Sigmoid colon (tissue), 7 donors: ENCODE measurements at places on chromosomes 16 and 17.
A peak's percentile ranks its signal among the peaks of the same experiment; 100 is the strongest.

- H3K4me3 ChIP-seq = no peak overlapping the region
- H3K27me3 ChIP-seq = no peaks in the 10 kb centered on the region
These were observed 43.0 kb downstream of the RNF112 start for GRCh38 chr17:19454074-19454473.

- no peak for DNase-seq
- no peak overlapping the region for H3K27ac ChIP-seq
- no peaks in the 10 kb centered on the region for H3K36me3 ChIP-seq
- no peaks in the 10 kb centered on the region for H3K4me1 ChIP-seq
- H3K4me3 ChIP-seq = no peak overlapping the region
- peaks cover 9% of the 10 kb centered on the region for H3K27me3 ChIP-seq
These were observed 3.5 kb downstream of the CTRB1 start for GRCh38 chr16:75222271-75222783.

DNA sequence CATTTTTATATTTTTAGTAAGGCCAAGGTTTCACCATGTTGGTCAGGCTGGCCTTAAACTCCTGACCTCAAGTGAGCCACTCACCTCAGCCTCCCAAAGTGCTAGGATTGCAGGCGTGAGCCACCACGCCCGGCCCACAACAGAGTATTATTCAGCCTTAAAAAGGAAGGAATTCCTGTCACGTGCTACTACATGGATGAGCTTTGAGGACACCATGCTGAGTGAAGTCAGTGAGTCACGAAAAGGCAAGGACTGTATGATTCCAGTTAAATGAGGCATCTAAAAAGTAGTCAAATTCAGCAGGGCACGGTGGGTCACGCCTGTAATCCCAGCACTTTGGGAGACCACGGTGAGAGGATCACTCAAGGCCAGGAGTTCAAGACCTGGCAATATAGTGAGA is 9.7 kb downstream of the CSF3 start:
- no peaks in the 10 kb centered on the region for H3K27me3 ChIP-seq
- H3K36me3 ChIP-seq = peaks cover 19% of the 10 kb centered on the region
- H3K4me3 ChIP-seq = no peak overlapping the region

- no peak for DNase-seq
- no peak overlapping the region for H3K4me3 ChIP-seq
- no peak overlapping the region for H3K27ac ChIP-seq
These were observed 46.7 kb downstream of the LMF1 start for GRCh38 chr16:924063-924462.

DNA sequence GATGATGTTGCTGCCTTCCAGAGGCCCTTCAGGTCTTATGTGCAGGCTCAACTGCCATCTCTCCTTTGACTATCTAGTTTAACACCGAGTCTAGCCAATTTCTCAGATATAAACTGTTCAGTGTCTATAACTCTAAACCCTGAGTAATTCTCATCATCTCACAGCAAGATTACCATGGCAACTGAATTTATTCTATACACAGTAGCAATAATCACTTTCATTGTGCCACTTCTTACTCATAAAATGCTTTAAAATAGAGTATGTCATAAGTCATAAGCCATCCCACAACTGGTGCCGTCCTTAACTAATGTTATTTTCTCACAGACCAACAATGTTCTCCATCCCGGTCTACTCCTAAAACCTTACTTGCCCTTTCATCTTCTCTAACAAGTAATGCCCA is 45.0 kb downstream of the SYNRG start:
- no peaks in the 10 kb centered on the region for H3K27me3 ChIP-seq
- DNase-seq = no peak
- H3K36me3 ChIP-seq = peaks cover 34% of the 10 kb centered on the region
- H3K4me1 ChIP-seq = no peaks in the 10 kb centered on the region

GRCh38 chr16:3017794-3018506 is at the start of gene CLDN6:
CLDN6 (minus strand) TSS chr16:3018183; CDS start chr16:3016021, 2,162 bp downstream.
- H3K27me3 ChIP-seq = peaks cover 19% of the 10 kb centered on the region
- no peak within 1 kb of the TSS for H3K27ac ChIP-seq
- no peaks in the 10 kb centered on the region for H3K36me3 ChIP-seq
- H3K4me3 ChIP-seq = no peak within 1 kb of the TSS

DNA sequence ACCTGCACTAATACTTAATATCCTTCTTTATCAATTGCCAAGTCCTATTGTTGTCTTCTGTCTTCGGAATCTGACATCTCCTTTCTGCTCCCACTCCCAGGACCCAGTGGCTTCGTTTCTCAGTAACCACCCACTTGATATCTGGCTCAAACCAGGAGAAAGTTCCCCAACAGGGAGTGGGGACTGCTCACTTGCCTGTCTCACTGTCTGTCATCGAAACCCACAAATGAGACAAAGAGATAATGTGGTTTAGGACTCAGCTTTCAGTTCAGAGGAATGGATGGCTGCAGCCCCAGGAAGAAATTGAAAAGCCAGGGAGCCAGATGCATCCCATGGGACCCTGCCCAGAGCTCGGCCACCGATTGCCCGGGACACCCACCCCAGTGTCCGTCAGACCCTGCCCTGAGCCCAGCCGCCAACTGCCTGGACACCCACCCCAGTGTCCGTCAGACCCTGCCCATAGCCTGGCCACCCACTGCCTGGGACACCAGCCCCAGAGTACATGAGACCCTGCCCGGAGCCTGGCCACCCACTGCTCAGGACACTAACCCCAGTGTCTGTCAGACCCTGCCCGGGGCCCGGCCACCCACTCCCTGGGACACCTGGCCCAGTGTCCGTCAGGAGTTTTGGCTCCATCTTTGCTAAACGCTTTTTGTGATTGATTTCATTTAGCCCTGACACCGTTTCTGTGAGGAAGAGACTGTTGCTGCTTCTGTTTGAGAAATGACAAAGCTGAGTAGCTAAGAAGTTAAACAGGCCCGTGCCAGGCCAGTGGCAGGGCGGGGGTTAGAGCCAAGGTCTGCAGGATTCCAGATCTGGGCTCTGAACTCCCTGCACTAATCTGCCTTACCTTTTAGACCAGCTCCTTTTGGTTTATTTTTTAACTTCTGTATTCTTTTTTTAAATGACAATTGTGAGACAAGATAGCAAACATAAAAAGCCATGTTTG is 251.4 kb downstream of the PHKB start:
- H3K4me1 ChIP-seq = peaks cover 2% of the 10 kb centered on the region
- no peaks in the 10 kb centered on the region for H3K36me3 ChIP-seq

DNA sequence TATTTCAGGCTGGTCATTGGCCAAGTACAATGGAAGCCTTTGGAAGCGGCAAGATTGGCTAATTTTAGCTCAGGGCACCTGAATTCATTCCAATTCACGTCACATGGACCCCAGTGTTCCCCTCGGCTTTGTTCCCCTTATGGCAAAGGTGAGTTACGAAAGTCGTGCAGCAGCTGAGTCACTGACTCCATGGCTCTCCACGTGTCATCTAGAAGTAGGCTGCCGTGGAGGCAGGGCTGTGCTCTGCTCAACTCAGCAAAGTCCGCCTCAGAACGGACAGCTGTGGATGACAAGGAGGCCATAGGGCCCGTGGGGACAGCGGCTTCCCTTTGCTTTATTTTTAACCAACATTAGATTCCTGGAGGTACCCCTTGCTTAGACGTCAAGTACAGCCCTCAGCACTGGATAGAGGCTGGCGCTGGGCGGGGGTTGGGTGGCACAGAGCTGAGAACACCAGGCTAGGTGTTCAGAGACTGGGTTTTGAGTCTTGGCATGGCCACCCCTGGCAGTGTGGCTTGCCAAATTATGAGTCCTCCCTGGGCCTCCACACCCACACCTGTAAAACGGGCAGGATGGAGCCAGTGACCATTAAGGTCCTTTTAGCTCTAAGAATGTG is 23.6 kb downstream of the ADAD2 start:
- no peak for DNase-seq
- H3K4me1 ChIP-seq = no peaks in the 10 kb centered on the region
- H3K27ac ChIP-seq = no peak overlapping the region

GRCh38 chr16:774086-775001 is 13.8 kb downstream of the MSLN start:
- H3K27me3 ChIP-seq = peaks cover 36% of the 10 kb centered on the region
- H3K4me3 ChIP-seq = no peak overlapping the region
- no peaks in the 10 kb centered on the region for H3K4me1 ChIP-seq
- no peak overlapping the region for H3K27ac ChIP-seq

- no peaks in the 10 kb centered on the region for H3K27me3 ChIP-seq
- no peaks in the 10 kb centered on the region for H3K36me3 ChIP-seq
- DNase-seq = no peak
- H3K4me3 ChIP-seq = peak overlapping the region; percentile 87
- peaks cover 3% of the 10 kb centered on the region for H3K4me1 ChIP-seq
These were observed 1.2 kb downstream of the AP2B1 start for GRCh38 chr17:35588196-35588920.

DNA sequence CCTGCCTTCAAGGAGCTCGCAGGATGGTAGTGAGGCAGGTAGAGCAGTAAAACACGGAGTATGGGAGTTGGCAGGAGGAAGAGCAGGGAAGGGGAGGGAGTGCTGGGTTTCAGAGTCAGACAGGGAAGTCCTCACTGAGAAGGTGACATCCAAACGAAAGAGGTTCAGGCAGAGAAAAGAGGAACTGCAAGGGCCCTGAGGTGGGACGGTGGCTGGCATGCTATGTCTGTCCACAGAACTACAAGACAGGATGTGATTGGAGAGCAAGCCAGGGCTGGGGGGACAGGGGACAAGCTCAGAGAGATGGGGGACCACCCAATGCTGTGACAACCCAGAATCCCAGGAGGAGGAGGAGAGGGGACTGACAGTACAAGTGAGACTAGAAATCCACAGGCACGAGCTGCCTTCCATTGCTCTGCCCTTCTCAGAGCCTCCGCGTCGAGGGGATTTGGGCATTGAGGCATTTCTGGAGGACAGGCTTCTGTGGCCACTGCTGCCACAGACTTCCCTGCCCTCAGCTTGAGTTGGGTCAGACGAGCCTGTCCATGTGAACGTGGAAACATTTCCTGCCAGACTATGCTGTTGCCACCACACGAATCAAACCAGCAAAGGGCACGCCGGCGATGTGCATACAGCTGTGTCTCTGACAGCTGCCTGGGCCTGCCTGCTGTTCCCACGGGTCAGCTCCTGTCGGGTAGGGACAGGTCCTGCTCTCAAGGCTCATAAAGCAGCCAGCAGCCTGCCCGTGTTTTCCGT is 100.1 kb downstream of the RAB11FIP4 start:
- peaks cover 16% of the 10 kb centered on the region for H3K27me3 ChIP-seq
- DNase-seq = no peak
- no peak overlapping the region for H3K27ac ChIP-seq

GRCh38 chr16:2757344-2757743 is 4.9 kb downstream of the SRRM2 start:
- DNase-seq = no peak
- no peaks in the 10 kb centered on the region for H3K27me3 ChIP-seq
- H3K27ac ChIP-seq = no peak overlapping the region
- H3K36me3 ChIP-seq = peaks cover 48% of the 10 kb centered on the region

DNA sequence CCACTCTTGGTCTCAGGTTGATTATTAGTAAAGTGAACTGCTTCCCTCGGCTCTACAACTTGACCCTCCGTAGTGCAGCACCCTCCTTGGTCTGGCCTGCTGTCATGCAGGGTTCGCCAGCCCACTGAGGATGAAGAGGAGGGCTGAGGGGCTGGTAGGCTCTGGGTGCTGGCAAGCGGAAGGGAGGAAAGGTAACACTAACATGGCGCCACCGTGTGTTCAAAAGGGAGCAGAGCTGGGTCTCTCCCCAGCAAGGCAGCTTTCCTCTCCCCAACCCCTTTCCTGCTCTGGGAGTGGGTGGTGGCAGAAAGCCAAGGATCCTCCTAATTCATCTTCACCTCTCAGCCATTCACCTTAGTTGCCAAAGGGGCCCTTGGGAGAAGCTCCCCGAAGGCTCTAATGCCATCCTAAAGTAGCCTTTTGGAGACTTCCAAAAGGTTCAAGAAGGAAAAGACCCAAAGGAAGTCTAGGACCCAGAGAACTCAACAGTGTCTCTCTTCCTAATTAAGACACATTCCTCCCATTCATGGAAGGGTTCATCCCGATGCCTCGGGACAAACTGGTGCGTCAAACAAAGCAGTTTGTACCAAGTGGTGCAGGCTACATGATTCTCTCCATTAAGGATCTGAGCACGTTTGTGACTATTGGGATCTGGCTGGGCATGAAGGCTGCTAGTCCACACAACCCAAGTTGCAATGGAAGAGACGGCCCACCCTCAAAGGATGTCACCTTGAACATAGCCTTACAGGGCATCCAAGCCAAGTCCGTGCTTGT is 90.8 kb upstream of the TOB1 start:
- peaks cover 12% of the 10 kb centered on the region for H3K36me3 ChIP-seq
- H3K4me3 ChIP-seq = no peak overlapping the region
- H3K4me1 ChIP-seq = no peaks in the 10 kb centered on the region
- DNase-seq = peak; percentile 83

DNA sequence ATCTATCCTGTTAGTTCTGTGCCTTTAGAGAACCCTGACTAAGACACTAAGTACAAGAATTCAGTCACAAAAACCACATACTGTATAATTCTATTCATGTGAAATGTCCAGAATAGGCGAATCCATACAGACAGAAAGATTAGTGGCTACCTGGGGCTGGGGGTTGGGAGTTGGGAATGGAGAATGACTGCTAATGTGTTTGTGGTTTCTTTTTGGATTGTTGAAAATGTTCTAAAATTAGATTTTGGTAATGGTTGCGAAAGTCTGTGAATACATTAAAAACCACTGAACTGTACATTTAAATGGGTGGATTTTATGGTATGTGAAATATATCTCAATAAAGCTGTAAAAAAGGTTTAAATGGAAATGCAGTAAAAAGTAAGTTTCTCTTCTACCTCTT is 80.4 kb upstream of the AKTIP start:
- H3K36me3 ChIP-seq = no peaks in the 10 kb centered on the region
- H3K4me3 ChIP-seq = no peak overlapping the region
- DNase-seq = no peak
- H3K27me3 ChIP-seq = no peaks in the 10 kb centered on the region
- H3K4me1 ChIP-seq = no peaks in the 10 kb centered on the region

GRCh38 chr17:77666462-77666861 is 292.0 kb upstream of the TNRC6C start:
- no peak overlapping the region for H3K4me3 ChIP-seq
- H3K27ac ChIP-seq = no peak overlapping the region
- no peaks in the 10 kb centered on the region for H3K27me3 ChIP-seq
- DNase-seq = no peak

DNA sequence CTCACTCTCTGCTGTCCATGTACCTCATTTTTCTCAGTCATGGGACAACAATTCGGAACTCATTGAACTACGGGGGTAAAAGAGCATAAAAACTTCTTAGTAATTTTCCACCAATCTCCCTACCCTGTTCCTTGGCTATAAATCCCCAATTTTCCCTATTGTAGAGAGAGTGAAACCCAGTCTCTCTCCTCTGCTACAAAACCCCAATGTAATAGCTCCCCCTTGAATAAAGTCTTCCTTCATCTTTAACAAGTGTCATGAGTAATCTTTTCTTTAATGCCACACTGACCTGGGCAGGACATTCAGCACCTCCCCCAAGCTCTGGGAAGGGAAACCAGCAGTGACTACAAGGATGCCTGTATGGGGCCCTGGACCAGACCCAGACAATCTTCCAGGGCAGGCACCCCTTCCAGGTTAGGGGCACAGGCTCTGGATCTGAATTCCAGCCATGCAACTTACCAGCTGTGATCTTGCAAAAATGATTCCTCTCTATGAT is 10.2 kb upstream of the EIF1 start:
- DNase-seq = peak; percentile 41
- H3K4me3 ChIP-seq = no peak overlapping the region
- H3K27ac ChIP-seq = peak overlapping the region; percentile 48
- no peaks in the 10 kb centered on the region for H3K36me3 ChIP-seq
- no peaks in the 10 kb centered on the region for H3K27me3 ChIP-seq
- H3K4me1 ChIP-seq = no peaks in the 10 kb centered on the region
